T-helper 17 cell (primary cell): ENCODE measurements at places on chromosomes 1 and 21.
A peak's percentile ranks its signal among the peaks of the same experiment; 100 is the strongest.

GRCh38 chr1:202101184-202101583 is 21.5 kb upstream of the GPR37L1 start:
- DNase-seq: no peak

- DNase-seq: no peak
Measured at GRCh38 chr1:110896090-110896489, 23.1 kb downstream of the CD53 start.

DNA sequence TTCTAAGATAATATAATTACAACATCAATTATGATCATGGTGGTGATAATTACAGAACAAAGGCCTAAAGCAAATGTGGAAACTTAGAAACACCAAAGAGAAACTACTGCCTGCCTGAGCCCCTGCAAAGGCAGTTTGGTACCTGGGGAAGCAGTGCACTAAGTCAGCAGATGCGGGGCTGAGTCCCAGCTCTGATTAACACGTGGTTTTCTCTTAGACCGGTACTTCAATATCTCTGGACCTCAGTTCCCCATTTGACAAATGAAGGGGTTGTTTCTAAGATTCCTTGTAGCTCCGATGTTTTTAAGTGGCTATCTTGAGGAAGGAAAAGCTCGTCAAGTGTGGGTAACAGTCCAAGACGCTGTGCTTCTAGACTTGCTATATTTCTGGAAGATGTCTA is 16.7 kb upstream of the PLEKHA6 start:
- no peak for DNase-seq

DNA sequence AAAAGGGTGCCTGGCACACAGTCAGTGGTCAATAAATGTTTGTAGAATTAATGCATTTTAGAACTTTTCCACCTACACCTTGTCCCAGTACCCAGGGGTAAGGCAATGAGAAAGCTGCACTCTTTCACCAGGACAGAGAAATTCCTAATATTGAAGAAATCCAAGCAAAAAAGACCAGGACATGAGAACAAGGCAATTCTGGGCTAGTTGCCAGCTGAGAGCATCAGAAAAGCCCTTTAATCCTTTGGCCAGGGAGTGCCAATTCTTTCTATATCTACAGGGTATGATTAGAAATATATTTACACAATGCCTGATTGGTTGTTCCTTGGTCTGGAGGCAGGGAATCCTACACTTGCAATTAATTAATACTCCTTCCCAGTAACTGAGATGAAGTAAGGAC is 492.4 kb upstream of the NFIA start:
- DNase-seq: no peak

GRCh38 chr21:37983336-37984095 is 67.3 kb upstream of the KCNJ6 start:
- no peak for DNase-seq

DNA sequence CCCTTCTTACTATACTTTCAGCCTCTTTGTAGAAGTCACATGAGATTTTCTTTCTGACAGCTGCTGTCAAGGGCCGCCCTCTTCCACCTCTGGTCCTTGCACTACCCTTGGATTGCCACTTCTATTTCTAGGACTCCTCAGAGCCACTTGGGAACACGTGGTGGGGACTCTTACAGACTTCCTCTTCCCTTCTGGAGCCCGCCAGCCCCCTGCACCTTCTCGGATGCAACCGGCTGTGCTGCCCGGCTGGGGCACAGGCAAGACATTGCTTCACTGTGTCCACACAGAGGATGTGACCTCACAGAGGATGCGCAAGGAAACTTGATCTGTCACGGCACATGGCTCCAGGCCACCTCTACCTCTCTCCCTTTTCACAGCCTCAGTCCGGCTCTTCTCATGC is 2.4 kb upstream of the IKBKE start:
- no peak for DNase-seq

DNA sequence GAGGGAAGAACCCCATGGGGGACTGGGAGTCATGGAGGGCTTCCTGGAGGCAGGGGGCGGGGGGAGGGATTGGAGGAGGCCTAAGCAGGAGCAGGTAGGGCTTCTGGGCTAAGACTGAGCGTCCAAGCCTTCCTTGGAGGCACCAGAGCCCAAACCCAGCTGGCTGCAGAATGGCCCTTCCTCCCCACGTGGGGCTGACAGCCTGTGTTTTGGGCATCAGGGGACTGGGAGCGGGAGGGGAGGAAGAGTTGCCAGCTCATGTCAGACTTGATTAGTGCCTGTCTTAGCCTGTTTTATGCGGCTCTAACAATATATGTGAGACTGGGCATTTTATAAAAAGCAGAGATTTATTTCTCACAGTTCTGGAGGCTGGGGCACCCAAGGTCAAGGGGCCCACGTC is 38.9 kb downstream of the AJAP1 start:
- DNase-seq: no peak

DNA sequence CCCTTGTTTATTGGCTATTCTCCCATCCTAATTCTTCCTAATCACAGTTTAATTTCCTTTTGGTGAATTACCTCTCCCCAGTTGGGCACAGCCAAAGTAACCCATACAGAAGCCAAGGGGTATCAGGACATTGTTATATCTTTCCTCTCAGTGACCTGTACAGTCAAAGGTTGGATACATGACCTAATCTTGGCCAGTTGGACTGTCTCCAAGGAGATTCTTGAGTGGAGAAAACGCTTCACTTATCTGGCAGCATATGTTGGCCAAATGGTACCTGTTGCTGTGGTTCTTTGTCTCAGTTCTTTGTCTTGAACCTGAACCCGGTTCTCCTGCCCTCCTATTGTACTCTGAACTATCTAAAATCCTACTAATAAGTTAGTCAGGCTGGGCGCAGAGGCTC is 15.3 kb upstream of the TBCE start:
- no peak for DNase-seq

DNA sequence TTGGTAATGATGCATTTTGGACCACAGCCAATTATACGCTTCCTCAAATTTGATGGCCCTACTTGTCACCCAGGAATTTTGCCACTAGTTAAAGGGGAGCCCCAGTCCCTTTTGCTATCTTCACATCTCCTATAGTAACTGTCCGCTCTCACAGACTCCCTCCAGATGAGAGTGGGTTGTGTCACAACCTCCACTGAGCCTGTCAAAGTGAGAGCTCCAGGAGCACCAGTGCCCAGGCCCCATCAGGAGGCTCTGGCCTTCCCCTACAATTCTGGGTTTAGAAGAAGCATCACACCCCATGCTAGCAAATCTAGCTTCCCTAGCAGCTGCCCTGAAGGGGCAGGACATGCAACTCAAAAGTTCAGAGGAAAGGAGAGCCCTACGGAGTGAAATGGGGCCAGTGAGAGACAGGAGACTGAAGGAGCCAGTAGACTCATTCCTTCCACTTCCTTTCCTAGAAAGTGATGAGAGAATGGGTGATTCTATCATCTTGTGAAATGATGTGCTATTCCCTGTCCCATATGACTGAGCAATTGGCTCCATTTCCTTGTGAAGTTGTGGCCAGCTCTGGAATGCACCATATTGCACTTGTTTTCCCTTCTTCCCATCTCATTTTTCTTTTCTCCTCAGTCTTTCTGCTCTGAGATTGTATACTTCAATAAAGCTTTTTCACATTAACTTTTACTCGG is 541.3 kb downstream of the DPYD start:
- no peak for DNase-seq

GRCh38 chr1:225885336-225885735 is 3.2 kb upstream of the TMEM63A start:
- no peak for DNase-seq

GRCh38 chr1:48341221-48341620 is 118.7 kb downstream of the SLC5A9 start:
- no peak for DNase-seq

DNA sequence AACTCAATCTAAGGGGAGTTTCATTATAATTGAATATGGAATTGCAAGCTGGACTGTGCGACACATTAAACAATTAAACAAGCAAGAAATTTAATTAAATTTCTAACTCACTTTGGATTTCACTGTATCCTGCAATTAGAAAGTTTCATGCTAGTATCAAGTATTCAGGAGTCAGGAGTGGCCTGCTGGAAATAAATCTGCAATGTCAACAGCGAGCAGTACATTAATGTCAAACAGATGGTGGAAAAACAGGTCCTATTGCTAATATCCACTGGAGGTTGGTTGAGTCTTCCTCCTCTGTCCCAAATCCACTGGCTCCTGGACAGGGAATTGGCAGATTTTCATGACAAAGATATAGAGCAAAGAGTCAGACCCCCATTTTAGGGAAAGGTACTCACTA is 237.1 kb downstream of the VAV3 start:
- DNase-seq: no peak

DNA sequence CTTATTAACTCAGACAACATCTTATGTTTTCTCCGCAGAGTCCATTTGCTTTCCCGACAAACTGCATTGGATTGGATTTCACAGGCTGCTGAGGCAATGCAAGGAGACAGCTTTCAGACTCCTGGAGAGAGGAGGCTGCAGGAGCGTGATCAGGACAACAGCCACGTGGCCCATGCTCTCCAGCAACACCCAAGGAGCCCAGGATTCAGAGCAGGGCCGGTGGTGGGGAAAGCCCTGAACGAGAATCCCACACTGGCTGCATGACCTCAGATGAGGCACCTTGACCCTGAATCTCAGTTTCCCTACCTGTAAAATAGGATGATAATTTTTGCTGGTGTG is 78.3 kb upstream of the NFASC start:
- no peak for DNase-seq

DNA sequence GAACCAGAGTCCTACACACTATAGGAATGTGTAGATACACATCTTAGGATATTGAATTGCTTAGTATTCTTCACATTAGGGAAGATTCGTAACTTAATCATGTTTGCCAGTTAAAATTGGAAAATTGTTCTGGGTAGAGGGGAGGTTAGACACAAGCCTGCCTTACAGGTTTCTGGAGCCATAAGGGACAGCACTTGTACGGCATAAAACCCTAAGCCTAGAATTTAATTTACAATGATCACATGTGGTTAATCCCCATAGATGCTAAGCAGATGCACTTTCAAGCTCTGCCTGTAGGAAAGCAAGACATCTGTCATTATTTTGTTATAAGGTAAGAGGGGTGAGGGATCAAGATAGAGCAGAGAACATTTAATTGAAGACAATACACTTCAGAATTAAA is 820.7 kb downstream of the NCAM2 start:
- DNase-seq: no peak

GRCh38 chr1:157490467-157491165 is 61.7 kb downstream of the FCRL5 start:
- peak; percentile 35 for DNase-seq

- DNase-seq: no peak
Measured at GRCh38 chr1:243244432-243244841, 10.6 kb downstream of the CEP170 start.

GRCh38 chr1:237927198-237927597 is 36.5 kb upstream of the ZP4 start:
- DNase-seq: no peak

- no peak for DNase-seq
Measured at GRCh38 chr1:154706851-154707250, 98.9 kb upstream of the ADAR start.

GRCh38 chr1:10495952-10496351 is 21.2 kb downstream of the PEX14 start:
- DNase-seq: no peak

DNA sequence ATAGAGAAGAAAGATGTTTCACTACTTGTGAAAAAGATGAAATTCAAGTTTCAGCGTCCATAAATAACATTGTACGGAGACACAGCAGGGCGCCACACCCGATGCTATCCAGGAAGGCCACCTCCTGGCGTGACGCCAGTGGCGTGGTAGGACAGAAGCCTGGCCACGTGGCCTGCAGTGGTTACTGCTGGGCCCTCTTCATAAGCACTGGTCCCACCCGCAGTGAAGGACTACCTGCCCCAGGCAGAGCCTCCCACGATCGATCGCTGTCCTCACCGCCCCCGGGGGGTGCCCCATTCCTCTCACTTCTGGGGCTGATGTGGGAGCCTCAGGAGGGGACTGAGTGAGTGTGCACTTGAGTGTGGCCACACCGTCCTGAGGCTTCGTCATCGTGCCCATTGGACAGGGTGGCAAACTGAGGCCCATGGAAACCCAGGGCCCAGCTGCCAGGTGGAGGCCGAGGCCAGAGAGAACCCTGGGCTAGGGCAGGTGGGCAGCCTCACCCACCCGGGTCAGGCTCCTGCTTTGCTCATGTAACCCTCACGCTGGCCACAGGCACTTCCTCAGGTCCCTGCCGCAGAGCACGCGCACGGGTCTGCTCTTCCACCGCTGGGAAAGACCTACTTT is 11.7 kb upstream of the HES5 start:
- no peak for DNase-seq

DNA sequence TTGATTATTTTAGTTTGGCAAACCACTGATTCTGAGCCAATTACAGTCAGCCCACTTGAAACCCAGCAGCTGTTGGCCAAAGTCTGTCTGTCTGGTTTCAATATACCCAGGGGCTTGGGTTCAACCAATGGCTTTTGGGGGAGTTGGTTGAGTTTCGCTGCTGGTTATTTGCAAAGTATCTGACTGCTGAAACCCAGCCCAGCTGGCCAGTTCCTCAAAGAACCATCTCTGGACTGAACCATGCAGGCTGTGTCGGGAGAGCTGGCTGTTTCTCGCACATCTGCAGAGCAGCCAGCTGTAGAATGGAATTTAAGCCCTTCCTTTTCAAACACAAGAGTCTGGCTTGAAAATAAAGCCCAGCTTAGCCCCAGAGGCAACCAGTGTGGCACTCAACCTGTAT is 66.0 kb upstream of the PAX7 start:
- DNase-seq: no peak

GRCh38 chr1:115529216-115529897 is 112.4 kb upstream of the VANGL1 start:
- DNase-seq: no peak

DNA sequence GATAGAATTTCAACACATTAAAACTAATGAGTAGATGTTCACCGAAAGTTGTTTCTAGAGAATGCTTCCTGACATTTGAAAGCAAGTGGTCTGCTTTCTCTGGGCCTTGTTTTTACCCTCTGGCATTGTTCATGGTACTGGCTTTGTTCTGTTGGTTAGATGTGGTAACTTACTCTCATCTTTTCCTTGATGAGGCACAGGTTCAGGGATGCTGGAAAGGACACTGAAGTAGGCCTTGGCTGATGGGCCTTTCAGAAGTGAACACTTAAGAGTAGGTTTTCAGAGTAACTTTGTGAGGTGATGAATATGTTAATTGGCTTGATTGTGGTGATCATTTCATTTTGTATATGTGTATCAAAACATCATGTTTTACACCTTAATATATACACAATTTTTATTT is 55.8 kb downstream of the DYRK1A start:
- no peak for DNase-seq

- no peak for DNase-seq
Measured at GRCh38 chr1:228866468-228866867, 131.2 kb downstream of the RHOU start.
